NCI-H2029 (cell line): ENCODE measurements at places on chromosomes 12 and 14.
A peak's percentile ranks its signal among the peaks of the same experiment; 100 is the strongest.

DNA sequence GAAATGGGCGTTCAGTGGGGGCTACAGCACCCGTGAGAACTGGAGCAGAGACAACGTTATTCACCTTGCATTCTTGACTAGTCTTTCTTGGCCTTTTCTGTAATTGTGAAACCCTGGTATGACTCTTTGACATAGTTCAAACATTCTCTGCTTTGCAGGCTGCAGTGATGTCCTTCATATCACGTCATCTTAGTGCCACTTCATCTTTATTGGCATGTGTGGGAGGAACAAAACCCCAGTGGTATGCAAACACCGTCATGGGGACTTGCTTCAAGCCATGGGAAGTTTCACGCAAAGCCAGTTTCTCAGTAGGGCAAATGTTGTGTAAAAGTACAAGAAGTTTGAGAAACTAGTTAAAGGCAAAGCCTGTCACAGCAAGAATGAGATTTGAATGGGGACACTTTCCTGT, 20.2 kb upstream of the DUSP16 start:
- no peak for DNase-seq

- no peak for DNase-seq
Measured at GRCh38 chr12:76064904-76065303, 19.6 kb downstream of the NAP1L1 start.

DNA sequence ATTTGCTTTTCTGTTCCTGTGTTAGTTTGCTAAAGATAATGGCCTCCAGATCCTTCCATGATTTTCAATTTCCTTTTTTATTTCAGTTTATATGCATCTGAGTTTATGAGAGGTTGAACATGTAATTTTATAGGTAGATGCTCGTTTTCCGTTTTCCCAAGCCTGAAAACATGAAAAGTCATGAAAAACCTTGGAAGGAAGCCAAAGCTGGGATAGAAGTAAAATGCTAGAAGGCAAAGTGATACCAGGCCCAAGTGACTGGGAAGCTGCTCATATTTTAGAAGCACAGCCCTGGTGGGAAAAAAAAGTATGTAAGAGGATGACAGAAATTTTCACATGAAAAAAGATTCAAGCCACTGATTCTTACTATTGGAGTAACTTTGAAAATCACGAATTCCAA, 290.8 kb downstream of the PRKD1 start:
- no peak for DNase-seq

- no peak for DNase-seq
Measured at GRCh38 chr14:101525640-101526527, 35.4 kb upstream of the DIO3 start.

DNA sequence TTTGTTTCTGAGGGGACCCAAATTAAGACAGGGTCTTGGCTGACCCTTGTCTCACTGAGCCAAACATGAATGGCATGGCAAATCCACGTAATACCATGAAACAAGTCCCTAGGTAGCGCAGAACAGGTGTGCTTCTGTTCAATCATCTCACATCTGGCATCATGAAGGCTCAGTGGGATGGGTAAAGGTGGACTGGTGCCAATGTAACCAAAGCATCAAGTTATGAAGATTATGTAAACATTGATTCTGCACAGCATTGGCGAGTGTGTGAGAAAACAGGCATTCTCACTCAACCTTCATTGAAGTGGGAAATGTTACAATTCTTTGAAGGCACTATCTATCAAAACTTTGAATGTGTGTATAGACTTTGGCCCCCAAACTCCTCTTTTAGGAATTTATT, 41.9 kb downstream of the PTGER2 start:
- peak; percentile 93 for DNase-seq

DNA sequence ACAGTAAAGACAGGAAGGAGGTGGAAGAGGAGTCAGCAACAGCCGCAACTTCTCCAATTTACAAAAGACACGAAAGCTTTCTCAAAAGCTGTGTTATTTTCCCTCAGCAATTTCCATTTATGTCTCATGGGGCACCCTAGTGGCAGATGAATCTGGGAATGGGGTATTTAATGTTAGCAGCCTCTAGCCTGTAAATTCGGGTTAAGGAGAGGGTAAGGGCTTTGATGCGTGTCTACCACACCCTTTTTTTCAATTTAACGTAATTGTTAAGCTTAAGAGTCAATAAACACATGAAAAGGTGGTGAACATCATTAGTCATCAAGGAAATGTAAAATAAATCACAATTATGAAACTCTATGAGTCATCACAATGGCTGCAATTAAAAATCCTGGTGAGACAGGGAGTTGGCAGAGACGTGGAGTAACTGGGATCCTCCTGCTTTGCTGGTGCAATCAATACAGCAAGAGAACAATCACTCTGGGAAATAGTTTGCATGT, 986.4 kb downstream of the AACS start:
- peak; percentile 34 for DNase-seq

DNA sequence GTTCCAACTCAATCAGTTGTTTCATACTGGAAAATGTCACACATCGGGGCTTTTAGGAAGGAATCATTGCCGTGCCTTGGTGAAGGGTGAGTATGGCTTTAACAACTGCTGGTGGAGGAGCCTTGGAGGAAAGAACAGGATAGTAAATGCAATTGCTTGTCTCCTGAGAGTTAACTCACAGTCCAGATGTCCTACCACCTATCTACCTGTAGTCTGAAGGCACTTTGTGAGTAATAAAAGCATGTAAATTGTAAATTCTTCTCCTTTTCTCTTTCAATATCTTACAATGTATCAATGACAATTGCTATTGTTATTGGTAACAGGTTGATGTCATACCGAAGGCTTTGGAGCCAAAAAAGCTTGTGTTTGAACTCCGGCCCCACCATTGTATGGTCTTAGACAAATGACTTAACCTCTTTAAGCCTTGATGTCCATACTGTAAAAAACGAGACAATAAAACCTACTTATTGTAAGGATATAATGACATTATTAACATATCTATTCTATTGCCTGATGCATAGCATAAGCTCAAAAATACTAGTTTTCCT, 397.4 kb downstream of the ADAMTS20 start:
- no peak for DNase-seq

- DNase-seq: no peak
Measured at GRCh38 chr12:115760231-115760630, 517.3 kb downstream of the MED13L start.
